ENCODE measurements at places on chromosomes 12 and 14.

DNA sequence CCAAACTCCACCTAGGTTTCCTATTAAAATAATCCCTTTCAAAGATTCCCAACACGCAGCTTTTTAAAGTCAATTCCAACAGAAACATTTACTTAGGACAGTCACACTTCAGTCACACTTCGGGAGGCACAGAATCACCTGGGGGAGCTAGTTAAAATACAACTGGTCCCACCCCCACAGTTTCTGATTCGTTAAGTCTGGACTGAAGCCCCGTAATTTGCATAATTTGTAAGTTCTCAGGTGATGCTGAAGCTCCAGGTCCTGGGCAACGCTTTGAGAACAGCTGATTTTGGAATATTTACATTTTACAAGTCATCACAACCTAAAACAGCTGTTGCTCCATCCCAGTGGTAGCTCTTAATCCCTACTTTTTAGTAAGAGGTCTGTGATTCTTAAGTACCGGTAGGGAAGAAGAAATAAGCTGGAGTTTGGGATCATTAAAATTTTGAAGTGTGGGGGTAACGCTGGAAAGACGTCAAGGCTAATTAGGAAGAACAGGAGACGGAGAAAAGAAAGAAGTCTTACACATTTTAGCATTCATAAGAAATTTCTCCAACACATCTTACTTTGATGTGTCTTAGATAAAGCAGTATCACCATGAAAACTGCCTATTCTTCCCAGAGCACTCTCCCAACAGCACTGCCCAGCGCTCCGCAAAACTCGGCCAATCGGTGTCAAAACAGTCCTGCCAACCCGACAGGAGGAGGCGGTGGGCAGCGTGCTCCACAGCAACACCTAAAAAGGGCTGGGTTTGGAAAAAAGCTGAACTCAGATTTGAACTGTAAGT lies 1.1 kb downstream of the IPO8 start:
- no peak for DNase-seq

- no peak for DNase-seq
These were observed 16.2 kb downstream of the OTX2 start for GRCh38 chr14:56794088-56794556.

DNA sequence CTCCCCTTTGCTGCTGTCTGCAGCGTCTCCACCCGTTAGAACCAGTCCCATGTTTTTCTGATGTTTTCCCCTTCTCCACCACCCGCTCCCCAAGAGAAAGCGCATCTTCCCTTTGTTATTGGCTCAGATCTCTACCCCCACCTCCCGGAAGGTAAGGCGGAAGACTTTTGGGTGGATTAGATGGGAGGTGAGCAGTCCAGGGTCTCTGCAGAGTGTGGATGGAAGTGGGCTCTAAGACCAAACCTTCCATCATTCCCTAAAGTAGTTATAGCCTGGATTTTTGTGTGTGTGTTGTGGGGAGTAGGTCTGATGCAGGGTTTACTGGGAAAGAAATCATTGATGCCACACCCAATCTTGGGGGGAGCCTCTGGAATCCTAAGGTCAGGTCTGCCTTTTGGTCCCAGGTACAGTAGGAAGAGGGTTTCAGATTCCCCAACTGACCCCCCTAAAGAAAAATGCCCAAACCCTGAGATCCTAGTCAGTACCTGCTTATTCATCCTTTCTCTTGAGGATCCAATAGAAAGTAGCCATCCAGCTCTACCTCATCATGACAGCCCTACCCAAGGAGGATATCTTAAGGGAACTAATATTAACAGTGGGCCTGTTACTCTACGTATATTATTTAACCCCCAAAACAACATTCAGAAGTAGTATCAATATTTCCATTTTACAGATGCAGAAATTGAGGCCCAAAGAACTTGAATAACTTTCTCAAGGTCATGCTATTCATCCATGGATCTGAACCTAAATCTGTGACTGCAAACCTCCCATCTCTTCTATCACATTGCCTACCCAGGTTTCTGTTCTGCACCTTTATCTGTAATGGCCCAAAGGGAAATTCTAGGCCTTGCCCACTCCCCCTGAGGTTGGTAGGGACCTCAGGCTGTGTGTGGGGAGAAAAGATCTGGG lies 1.1 kb downstream of the KIF5A start:
- no peak for DNase-seq

GRCh38 chr14:59254911-59255545 lies 66.6 kb downstream of the DAAM1 start:
- no peak for DNase-seq

- no peak for DNase-seq
These were observed 75.2 kb downstream of the TMEM121 start for GRCh38 chr14:105601360-105602242.

- DNase-seq = no peak
These were observed 42.3 kb downstream of the FBXO34 start for GRCh38 chr14:55313480-55313879.

DNA sequence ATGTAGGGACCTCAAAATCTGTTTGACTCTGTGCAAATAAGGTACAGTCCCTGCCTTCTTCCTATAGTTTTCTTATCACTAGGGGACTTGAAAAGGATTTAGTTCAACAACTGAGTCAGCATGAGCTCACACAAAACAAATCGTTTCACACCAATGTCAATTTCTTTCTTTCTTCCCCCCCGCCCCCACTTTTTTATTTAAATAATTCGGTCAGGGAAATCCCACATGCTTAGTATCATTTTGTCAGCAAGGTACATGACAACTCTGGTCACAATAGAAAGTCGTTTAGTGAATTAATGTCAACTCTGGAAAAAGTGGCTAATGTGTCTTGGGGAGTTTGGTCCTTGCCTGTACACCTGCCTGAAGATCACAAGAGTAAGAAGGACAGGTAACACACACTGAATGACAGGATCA lies 232.2 kb upstream of the PLEKHG7 start:
- DNase-seq = peak; percentile 31

GRCh38 chr14:57834001-57834598 lies 31.8 kb downstream of the SLC35F4 start:
- DNase-seq = no peak

- DNase-seq = peak; percentile 13
These were observed 21.3 kb downstream of the LRRIQ1 start for GRCh38 chr12:85057370-85057963.

DNA sequence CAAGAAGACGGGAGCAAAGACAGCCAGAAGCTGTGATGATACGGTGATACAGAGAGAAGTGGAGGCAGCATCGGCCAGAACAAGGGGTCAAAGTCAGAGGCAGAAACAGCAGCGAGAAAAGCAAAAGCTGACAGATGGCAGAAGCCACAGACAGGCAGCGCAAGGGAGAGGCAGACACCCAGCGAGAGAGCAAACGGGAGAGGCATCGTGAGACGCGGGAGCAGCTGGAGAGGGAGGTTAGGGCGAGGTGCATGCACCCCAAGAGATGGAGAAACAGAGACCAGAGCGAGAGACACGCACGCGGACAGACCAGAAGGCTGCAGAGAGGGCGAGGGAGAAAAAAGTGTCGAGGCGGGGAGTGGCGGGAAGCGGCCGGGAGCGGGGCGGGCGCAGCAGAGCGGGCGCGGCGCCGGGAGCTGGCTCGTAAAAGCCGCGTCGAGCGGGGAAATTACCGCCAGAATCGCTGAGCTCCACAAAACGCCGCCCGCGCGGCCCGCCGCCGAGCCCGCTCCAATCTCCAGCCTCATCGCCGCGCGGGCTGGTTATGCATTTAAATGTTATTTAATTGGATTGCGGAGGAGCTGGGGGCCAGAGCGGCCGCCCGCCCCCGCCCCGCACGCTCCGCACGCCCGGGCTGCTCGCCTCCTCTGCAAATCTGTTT lies 15.6 kb downstream of the SMUG1 start:
- peak; percentile 36 for DNase-seq

DNA sequence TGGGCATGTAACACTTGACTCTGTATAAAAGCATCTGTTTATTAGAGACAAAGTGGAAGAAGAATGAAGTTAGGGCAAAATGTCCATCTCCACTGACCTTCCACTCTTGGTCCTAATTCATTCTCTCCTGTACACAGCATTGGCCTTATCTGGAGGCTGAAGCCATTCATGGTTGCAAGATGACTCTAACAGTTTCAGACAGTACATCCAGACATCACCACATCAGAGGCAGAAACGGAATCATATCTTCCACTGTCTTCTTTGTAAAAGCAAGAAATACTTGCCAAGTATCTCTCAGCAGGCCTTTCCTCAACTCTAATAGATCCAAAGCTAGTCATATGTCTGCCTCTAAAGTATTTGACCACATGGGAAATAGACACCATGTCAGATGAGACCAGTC lies 41.1 kb downstream of the PTHLH start:
- no peak for DNase-seq

- DNase-seq = no peak
These were observed 54.1 kb downstream of the SPTSSA start for GRCh38 chr14:34407951-34408350.

- no peak for DNase-seq
These were observed 27.3 kb downstream of the TSHR start for GRCh38 chr14:80982711-80983110.

GRCh38 chr14:73725116-73726024 lies 11.2 kb upstream of the PNMA1 start:
- DNase-seq = no peak

DNA sequence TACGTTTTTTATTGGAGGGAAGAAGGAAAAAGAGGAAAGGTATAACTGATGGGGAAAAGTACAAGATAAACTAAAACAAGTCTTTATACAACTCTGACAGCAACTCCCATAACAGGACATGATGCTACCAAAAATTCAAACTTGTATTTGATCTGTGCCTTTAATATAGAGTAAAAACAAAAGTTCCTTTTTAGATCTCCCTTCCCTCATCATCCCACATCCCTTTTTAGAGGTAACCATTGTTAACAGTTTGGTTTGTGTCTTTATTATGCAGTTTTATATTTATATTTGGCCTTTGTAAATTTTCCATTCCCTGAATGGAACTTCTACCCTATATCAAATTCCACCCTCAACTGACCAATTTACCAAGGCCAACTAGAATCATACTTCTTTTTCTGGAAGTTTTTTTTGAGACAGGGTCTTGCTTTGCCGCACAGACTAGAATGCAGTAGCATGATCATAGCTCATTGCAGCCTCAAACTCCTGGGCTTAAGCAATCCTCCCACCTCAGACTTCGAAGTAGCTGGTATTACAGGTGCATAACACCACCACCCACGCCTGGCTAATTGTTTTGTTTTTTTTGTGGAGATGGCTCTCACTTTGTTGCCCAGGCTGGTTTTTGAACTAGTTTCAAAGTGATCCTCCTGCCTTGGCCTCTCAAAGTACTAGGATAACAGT lies 36.9 kb downstream of the RAB21 start:
- DNase-seq = no peak

- no peak for DNase-seq
These were observed 62.1 kb upstream of the C14orf180 start for GRCh38 chr14:104517426-104517825.

- no peak for DNase-seq
These were observed 353.2 kb downstream of the BCAT1 start for GRCh38 chr12:24595652-24596235.

- DNase-seq = no peak
These were observed 390.6 kb downstream of the PRKD1 start for GRCh38 chr14:29536886-29537511.

DNA sequence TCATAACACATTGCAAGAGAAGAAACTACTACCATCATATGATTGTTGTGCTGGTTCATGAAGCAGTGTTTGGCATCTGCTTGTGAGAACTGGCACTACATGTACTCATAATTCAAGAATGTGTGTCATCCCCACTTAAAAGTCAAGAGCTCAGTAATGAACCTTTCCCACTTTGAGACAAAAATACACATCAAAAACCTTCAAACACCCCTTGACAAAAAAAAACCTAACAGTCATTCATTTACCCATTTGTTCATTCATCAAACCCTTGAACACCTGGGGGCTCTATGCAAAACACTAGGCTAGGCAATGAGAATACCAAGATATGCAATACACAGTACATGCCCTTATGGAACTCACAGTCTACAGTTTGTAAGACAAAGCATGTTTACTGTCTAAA lies 40.0 kb downstream of the KIF21A start:
- no peak for DNase-seq

- DNase-seq = no peak
These were observed 114.8 kb upstream of the FUT8 start for GRCh38 chr14:65297744-65298143.

DNA sequence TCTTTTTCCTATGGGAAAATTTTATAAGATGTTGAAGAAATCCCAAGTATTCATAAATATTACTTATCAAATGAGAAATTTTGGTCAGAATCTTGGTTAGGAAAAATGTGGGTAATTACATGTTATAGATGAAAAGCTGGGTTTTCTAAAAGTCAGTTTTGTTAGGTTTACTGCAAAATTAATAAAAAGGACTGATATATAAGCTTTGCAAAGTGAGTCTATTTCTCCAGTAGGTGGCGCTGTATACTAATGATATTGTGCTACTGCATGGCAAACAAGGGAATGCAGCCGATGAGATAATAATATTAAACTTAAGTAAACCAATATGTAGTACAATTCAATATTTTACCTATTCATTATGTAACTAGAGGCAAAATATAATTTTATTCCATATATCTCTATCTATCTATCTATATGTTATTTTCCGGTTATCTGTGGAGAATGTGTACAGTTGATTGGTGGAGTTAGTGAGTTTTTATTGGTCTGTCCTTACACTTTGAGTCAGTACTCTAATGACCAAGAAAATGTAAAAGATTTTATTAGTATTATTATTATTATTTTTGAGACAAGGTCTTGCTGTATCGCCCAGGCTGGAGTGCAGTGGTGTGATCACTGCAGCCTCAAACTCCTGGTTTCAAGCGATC lies 32.9 kb downstream of the MIPOL1 start:
- DNase-seq = no peak

- DNase-seq = no peak
These were observed 164.3 kb upstream of the BCL2L14 start for GRCh38 chr12:11906286-11906935.

GRCh38 chr12:65891219-65891618 lies 66.9 kb downstream of the HMGA2 start:
- DNase-seq = no peak

DNA sequence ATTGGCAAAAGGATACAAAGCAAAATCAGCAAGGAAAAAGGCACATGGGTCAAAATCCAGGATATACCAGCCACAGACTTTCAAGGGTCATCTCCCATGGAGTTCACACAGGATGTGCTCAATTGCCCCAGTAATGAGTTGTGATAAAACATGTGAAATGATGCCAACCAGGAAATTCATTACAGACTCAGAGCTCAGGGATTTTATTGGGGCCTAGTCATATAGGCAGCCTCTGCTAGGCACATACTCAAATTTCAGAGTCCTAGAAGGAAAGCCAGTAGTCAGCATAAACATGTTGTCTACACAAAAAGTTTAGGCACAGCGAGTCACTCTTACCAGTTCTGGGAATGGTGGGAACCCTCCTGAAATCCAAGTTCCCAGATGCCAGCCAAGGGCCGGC lies 64.4 kb upstream of the OSBPL8 start:
- no peak for DNase-seq

DNA sequence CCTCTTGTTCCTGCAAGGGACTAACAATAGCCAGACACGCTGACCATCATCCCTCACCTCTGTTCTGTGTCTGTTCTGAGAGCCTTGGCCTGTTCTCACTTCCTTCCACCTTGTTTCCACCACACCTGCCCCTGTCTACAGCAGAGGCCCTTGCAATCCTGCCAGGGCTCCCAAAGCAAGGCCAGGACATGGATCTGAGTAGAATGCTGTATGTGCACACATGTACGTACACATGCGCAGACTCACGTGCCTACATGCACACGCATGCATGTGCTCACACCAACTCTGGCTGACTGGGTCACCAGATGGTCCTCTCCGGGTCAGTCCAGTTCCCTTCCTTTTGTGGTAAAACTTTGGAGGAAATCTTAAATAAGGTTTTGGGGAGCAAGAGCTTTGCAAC lies 133.0 kb upstream of the C14orf180 start:
- DNase-seq = no peak

GRCh38 chr14:99534863-99535262 lies 53.7 kb downstream of the CCNK start:
- no peak for DNase-seq

GRCh38 chr14:73753124-73753886 lies 39.1 kb upstream of the PNMA1 start:
- no peak for DNase-seq

Data from stimulated activated CD4-positive, alpha-beta T cell treated with anti-CD3 and anti-CD28 coated beads, Interleukin-2, amount 100 ng/mL, for 48 hours (primary cell).